ENCODE measurements at places on chromosomes 13 and 19.

- no peak for DNase-seq
Measured at GRCh38 chr13:43830497-43830881, 43.7 kb upstream of the ENOX1 start.

- DNase-seq = no peak
Measured at GRCh38 chr13:43041369-43041921, 18.1 kb downstream of the DNAJC15 start.

DNA sequence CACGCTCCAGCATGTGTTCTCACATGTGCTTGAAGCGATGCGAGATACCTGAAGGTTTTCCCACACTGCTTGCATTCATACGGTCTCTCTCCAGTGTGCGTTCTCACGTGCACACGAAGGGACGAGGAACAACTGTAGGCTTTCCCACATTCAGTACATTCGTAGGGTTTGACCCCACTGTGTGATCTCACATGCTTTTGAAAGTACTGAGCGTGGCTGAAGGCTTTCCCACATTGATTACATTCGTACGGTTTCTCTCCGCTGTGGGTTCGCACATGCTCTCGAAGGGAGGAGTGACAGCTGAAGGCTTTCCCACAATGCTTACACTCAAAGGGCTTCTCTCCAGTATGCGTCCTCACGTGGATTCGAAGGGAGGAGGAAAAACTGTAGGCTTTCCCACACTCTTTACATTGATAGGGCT is 11.3 kb downstream of the ZNF77 start:
- DNase-seq = no peak

GRCh38 chr13:70964874-70965273 is 856.6 kb upstream of the KLHL1 start:
- no peak for DNase-seq

- DNase-seq = no peak
Measured at GRCh38 chr13:46728777-46729176, 68.2 kb downstream of the ESD start.

DNA sequence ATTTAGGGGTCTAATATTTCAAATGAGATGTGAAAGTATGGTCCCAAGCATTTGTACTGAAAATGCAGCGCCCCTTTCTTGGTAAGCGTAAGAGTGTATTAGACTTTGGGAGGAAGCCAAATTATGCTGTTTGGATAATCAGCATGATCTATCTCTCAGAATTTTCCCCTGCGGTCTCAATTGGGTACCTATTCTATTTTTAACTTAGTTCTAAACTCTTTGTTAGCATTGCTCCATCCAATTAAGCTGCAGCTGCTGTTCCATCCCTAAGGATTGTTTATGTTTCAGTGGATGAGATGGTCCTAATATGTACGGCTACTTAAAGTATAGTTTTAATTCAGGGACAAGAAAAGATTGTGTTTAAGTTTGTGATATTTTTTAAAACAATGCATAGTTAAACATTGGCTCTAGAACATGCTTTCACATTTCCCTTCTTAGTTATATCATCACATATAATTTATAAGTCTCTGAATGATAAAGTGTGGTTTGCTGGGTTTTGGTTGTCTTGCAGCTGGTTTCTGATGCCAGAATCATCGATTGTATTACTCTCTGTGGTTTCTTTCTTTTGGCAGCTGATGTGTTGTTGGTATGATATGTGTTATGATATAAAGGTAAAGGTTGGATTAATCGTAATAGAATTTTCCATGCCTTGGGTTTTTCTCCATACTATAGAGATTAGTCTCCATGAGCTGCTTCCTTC is 15.0 kb downstream of the POLR1D start:
- no peak for DNase-seq

GRCh38 chr19:1566392-1567115 is 1.6 kb downstream of the MEX3D start:
- DNase-seq = peak; percentile 35

GRCh38 chr13:41311406-41312175 is 524 bp downstream of the NAA16 start:
- DNase-seq = no peak

DNA sequence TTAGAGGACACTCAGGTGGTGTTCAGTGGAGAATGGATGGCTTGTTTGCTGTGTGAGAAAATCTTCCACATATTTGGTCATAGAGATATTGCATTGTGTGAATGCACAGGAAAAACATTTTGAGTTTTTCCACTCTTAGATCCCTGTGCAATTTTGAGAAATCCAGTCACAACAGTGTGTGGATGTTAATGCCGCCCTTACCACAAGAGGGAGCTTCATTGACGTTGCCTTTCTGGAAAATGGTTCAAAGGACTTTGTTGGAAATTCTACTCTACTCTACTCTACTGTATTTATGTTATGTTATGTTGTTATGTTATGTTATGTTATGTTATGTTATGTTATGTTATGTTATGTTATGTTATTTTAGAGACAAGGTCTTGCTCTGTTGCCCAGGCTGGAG is 13.4 kb downstream of the ZNF20 start:
- DNase-seq = no peak

DNA sequence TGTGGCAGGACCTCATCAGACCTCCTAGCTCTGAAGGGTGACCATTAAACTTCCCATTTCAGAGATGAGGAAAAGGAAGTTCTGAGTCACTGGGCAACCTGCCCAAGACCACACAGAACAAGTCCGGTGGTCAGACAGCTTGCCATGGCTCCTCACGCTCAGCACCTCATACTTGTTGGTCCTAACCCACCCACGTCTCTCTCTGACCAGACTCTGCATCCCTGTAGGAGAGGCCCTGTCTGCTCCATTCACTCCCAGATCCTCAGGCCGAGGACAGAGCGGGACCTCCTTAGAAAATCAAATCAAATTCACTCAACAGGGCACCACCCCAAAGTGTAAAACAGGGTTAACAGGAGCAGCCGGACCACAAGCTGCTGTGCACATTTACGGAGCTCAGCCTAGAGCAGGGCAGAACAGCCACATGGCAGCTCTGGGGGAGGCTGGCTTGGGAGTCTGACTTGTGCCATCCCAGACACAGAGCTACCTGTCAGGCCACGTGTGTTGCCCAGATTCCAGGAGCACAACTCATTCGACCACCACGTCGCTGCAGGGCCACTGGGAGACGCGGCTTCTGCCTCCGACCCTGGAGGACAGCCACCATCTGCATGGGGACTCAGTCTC is 1.7 kb downstream of the MIER2 start:
- DNase-seq = no peak

- DNase-seq = no peak
Measured at GRCh38 chr19:18173572-18174288, at the start of gene IFI30. IFI30 (plus strand) TSS chr19:18173813; CDS start chr19:18173842, 29 bp downstream.

DNA sequence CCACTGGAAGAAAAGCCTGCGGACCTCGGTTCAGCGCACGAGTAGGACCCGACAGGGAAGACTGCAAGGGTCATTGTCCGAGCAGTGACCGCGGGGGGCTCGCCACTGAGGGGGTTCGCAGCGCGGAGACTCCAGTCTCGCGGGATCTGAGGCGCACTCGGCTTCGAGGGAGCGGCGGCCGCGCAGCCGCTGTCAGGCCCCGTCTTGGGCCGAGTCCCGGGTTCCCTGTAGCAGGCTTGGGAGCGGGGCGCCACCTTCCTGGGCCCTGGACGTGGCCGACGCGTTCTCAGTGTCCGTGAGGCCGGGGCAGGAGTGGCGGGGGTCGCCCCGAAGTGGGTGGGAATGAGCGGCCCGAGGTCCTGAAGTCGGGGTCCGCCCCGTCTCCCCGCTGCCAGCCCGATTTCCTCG is 474 bp upstream of the FAM174C start:
- DNase-seq = no peak

GRCh38 chr19:11116507-11116906 is 27.2 kb downstream of the LDLR start:
- no peak for DNase-seq

- DNase-seq = peak; percentile 74
Measured at GRCh38 chr13:73754727-73755292, 379.4 kb downstream of the KLF12 start.

DNA sequence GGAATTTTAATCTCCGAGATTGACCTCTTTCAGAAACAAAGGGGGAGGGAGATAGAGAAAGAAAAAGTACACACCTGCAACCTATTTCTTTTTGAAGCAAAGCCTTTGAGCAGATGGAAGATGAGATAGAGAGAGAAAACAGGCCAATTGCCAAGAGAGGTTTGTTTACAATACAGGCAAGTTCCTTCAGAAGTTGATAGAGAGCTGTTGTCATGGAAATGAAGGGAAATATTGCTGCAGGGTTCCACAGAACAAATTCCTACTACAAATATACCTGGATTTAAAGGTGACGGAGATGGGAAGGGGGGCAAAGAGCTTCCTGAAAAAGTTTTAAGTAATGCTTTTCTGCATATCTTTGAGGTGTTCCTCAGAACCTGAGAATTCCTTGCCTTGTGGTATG is 388.4 kb downstream of the NDFIP2 start:
- DNase-seq = no peak

- no peak for DNase-seq
Measured at GRCh38 chr19:20233105-20233504, 66.1 kb downstream of the ZNF486 start.

- DNase-seq = no peak
Measured at GRCh38 chr13:110268576-110269185, 38.3 kb downstream of the COL4A1 start.

DNA sequence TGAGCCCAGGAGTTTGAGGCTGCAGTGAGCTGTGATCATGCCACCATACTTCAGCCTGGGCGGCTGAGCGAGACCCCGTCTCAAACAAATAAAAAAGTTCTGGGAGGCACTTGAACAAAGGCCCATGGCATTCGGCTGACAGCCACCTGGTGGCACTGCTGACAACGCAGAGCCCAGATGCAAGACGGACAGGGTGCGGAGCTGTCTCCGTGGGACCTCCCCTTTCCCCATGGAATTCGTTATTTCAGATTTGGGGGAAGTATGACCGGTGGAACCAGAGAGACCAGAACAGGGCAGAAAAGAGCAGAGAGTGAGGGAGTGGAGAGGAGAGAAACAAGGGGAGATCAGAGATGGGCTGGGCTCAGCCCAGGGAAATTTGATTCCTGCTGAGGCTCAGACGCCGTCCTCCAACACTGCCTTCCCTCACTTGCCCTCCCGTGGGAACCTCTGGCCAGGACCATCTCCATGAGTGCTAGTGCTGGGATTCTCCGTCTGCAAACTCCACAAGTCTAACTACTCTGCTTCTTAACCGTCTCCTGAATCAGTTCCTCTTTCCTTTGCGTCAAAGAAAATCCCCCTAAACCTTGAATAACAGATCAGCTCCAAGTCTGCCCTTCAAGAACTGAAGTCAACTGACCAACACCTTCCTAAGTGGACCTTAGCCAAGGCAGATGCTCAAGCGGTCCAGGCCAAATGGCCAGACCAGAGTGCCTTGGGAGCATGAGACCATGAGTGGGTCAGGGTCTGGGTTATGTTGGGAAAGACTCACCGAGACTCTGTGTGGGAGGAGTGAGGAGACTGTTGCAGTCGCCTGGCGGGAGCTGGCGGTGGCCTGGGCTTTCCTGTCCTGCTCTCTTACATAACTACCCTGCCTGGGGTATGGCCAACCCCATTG is 11.9 kb upstream of the ATF5 start:
- no peak for DNase-seq

DNA sequence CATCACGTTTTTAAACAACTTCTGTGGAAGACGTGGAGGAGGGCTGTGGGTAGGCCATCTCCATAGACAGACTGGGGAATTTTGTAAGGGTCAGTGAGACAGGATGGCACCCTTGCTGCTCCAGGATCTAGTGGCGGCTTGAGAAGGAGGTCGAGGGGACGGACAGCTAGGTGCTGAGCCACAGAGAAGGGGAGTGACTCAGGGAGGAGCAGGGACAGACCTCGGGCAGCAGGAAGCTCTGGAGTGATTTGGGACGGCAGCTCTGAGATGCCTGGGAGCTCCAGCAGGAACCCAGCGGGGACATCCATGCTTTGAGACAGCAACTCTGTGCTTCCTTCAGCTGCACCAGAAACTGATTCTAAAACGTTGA is 169.1 kb upstream of the SOX1 start:
- DNase-seq = no peak

- DNase-seq = no peak
Measured at GRCh38 chr19:53866865-53867224, 838 bp upstream of the MYADM start.

- no peak for DNase-seq
Measured at GRCh38 chr19:40413291-40413845, at the start of gene PRX. PRX (minus strand) TSS chr19:40413378; CDS start chr19:40407932, 5,446 bp downstream.

GRCh38 chr19:41694196-41694595 is 6.1 kb upstream of the CEACAM7 start:
- DNase-seq = no peak

DNA sequence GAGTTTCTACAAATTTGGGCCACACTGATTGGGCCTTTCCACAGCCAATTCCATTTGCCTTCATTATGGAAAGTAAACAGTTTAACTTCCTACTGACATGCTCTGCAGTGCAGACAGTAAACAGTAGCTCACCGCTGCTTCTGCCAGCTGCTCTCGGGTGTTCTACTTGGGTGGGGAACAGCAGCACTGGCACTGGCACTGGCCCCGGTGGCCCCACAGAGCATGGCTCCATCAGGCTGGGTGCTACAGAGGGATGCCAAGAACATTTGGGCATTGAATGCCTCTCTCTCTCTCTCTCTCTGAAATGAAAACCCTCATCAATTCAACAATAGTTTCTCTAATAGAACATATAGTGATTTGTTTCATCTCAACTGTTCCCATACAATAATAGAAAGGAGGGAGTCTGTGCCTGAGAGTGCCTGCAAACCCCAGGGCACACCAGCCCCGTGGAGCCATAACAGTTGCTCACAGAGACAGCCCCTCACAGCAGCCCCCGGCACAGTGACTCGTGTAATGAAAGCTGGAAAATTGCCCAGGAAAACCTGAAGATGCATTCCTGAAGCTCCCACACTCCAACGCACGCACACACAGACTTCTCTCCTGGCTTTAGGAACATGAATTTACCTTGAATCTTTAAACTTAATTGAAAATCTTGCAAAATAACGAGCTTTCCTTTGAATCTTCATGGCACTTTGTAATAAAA is 38.2 kb upstream of the GJB6 start:
- DNase-seq = no peak

DNA sequence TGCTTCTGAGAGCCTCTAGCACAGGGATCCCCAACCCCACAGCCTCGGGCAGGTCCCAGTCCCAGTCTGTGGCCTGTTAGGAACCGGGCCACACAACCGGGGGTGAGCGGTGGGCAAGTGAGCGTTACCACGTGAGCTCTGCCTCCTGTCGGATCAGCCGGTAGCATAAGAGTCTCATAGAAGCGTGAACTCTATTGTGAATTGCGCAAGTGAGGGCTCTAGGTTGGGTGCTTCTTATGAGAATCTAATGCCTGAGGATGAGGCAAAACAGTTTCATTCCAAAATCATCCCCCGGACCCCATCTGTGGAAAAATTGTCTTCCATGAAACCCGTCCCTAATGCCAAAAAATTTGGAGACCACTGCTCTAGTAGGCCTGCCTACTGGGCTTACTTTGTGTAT is 87.0 kb upstream of the UBL3 start:
- DNase-seq = no peak
